Activated T-helper 2 cell treated with anti-CD3 and anti-CD28 coated beads, Interferon-gamma antibody, Interleukin-2, Interleukin-4, amounts not matched to agents 10 μg/mL and 5 μg/mL and 100 μg/mL, durations not matched to agents 14 hours and 24 hours and 36 hours (primary cell): ENCODE measurements at places on chromosomes 13 and 19.

- H3K4me3 ChIP-seq = no peak overlapping the region
- no peaks in the 10 kb centered on the region for H3K4me1 ChIP-seq
- DNase-seq = no peak
These were observed 26.5 kb downstream of the CEBPG start for GRCh38 chr19:33399745-33400681.

GRCh38 chr19:18225355-18225701 lies 910 bp downstream of the PDE4C start:
- peaks cover 48% of the 10 kb centered on the region for H3K27me3 ChIP-seq
- H3K36me3 ChIP-seq = no peaks in the 10 kb centered on the region
- H3K27ac ChIP-seq = no peak overlapping the region
- no peak overlapping the region for H3K4me3 ChIP-seq
- DNase-seq = no peak

- no peaks in the 10 kb centered on the region for H3K36me3 ChIP-seq
- H3K27me3 ChIP-seq = no peaks in the 10 kb centered on the region
- no peak overlapping the region for H3K4me3 ChIP-seq
- no peaks in the 10 kb centered on the region for H3K4me1 ChIP-seq
These were observed 107.4 kb upstream of the CSNK1A1L start for GRCh38 chr13:37212826-37213225.

GRCh38 chr19:7636691-7637373 lies at the start of gene STXBP2:
Gene STXBP2 (plus strand): TSS chr19:7637110. CDS start chr19:7637150, 40 bp downstream.
- peak; percentile 85 for DNase-seq
- H3K4me3 ChIP-seq = peak within 1 kb of the TSS; percentile 81
- H3K27me3 ChIP-seq = no peaks in the 10 kb centered on the region
- H3K36me3 ChIP-seq = peaks cover 7% of the 10 kb centered on the region

DNA sequence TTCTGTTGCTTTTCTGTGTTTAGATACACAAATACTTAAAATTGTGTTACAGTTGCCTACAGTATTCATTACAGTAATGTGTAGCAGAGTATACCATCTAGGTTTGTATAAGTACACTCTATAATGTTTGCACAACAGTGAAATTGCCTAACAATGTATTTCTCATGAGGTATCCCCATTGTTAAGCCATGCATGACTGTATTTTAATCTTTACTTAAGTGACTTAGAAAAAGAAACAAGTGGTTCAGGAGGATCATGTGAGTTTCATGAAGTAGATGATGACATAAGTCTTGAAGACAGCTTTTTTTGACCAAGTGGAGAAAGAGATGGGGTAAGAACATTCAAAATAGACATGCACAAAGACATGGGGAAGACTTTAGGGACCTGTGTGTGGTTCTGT lies 8.4 kb upstream of the KCTD4 start:
- H3K4me3 ChIP-seq = no peak overlapping the region
- no peaks in the 10 kb centered on the region for H3K27me3 ChIP-seq
- no peak overlapping the region for H3K27ac ChIP-seq
- H3K36me3 ChIP-seq = peaks cover 26% of the 10 kb centered on the region
- no peak for DNase-seq

GRCh38 chr19:49690656-49691242 lies at the start of gene CPT1C:
Gene CPT1C (plus strand): TSS chr19:49691116. CDS start chr19:49692253, 1,137 bp downstream.
- no peak within 1 kb of the TSS for H3K27ac ChIP-seq
- H3K4me1 ChIP-seq = peaks cover 12% of the 10 kb centered on the region
- peak within 1 kb of the TSS; percentile 81 for H3K4me3 ChIP-seq
- peaks cover 34% of the 10 kb centered on the region for H3K36me3 ChIP-seq

DNA sequence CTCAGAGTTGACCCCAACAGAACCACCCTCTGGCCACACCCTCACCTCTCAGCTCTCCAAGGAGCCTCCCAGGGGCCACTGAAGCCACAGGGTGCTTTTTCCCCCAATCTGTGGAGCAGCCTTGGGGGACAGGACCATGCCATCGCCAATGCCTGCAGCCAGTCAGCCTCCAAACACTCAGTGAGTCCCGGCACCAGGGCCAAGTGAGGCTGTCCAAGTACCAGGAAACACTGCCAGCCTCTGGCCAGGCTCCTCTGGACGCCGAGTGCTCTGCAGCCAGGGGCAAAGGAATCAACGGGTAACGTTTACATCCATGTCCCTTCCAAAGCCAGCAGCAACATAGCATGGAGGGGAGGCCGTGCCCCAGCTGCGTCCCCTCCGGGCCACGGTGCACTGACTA lies 9.5 kb upstream of the COMP start:
- H3K4me1 ChIP-seq = no peaks in the 10 kb centered on the region
- peaks cover 12% of the 10 kb centered on the region for H3K27me3 ChIP-seq
- H3K27ac ChIP-seq = no peak overlapping the region
- no peak overlapping the region for H3K4me3 ChIP-seq
- no peak for DNase-seq

GRCh38 chr13:28755546-28755870 lies 36.7 kb upstream of the SLC46A3 start:
- no peak overlapping the region for H3K27ac ChIP-seq
- no peaks in the 10 kb centered on the region for H3K27me3 ChIP-seq
- peaks cover 22% of the 10 kb centered on the region for H3K4me1 ChIP-seq
- no peak overlapping the region for H3K4me3 ChIP-seq
- no peak for DNase-seq

DNA sequence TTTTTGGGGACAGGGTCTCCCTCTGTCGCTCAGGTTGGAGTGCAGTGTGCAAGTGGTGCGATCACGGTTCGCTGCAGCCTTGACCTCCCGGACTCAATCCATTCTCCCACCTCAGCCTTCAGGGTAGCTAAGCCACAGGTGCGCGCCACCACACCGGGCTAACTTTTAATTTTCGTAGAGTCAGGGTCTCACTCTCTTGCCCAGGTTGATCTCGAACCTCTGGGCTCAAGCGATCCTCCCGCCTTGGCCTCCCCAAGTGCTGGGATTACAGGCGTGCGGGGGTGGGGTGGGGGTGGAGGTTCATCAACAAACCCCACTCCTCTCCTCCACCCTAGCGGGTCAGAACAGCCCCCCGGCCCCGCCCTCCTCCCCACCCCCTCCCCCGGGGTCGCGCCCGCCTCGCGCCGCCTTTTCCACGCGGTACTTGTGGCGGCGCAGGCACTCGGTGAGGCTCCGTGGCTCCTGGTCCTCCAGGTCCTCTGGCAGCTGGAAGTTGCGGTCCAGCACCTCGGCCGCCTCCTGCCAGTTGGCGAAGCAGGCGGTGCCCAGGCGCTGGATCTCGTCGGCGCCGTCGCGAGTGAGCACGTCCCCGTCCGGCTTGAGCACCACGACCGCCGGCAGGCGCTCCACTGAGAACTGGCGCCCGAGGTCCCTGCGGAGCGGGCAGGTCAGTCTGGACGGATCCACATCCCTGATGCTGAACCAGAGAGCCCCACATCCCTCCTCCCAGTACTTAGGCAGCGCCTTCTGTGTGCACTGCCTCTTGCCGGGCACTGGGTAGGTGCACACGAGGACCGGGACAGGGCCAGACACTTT lies 5.2 kb downstream of the NXNL1 start:
- no peak overlapping the region for H3K27ac ChIP-seq
- H3K27me3 ChIP-seq = peaks cover 33% of the 10 kb centered on the region
- H3K36me3 ChIP-seq = no peaks in the 10 kb centered on the region
- no peak overlapping the region for H3K4me3 ChIP-seq

DNA sequence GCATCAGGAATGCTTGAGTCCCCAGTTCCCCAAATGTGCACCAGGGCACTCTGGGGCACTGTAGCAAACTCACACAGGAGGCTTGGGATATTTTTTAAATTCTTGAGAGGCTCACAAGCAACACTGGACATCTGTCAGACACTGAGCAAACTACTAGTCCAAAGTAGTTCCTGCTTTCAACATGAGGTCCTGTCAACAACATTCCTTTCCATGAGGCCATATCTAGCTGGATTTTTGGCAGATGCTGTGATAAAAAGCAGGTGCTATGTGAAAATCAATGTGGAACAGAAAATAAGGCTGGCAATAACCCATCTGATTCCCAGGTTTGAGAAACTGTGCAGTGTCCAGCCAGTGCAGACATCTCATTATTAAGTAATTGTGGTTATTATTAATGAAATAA lies 50.5 kb downstream of the STARD13 start:
- no peak overlapping the region for H3K4me3 ChIP-seq
- no peak for DNase-seq
- H3K4me1 ChIP-seq = no peaks in the 10 kb centered on the region
- peaks cover 6% of the 10 kb centered on the region for H3K27me3 ChIP-seq

DNA sequence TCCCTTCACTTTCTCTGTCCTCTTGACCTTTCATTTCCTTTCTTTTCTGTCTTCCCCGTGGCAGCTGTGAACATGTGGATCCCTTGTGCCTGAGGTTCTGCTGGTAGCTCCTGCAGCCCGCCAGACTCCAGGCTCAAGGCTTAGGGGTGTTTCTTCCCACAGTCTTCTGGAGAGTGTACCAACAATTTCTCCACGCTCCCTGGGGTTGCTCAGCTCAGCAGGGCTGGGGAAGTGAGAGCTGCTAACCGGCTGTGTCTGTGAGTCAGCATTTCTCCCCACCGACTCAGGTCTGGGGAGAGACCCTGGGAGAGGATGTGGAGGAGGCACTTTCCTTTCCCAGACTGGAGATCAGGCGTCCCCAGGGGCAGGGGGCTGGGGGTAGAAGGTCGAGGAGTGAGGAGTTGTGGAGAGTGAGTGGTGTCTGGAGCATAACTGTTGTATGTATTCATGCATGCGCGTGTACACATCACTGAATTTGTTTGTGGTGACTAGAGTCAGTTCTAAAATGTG lies 193.6 kb downstream of the KCNRG start:
- no peak overlapping the region for H3K27ac ChIP-seq
- no peak overlapping the region for H3K4me3 ChIP-seq
- no peaks in the 10 kb centered on the region for H3K36me3 ChIP-seq
- peaks cover 5% of the 10 kb centered on the region for H3K4me1 ChIP-seq
- peaks cover 51% of the 10 kb centered on the region for H3K27me3 ChIP-seq

- peaks cover 15% of the 10 kb centered on the region for H3K4me1 ChIP-seq
- peak within 1 kb of the TSS; percentile 89 for H3K27ac ChIP-seq
- H3K4me3 ChIP-seq = peak within 1 kb of the TSS; percentile 97
- H3K36me3 ChIP-seq = no peaks in the 10 kb centered on the region
- DNase-seq = peak; percentile 95
These were observed at the start of gene ZSWIM4 for GRCh38 chr19:13794757-13795589. Gene ZSWIM4 (plus strand): TSS chr19:13795443. CDS start chr19:13795649, 206 bp downstream.

GRCh38 chr13:49464085-49464484 lies 20.0 kb downstream of the SETDB2 start:
- no peaks in the 10 kb centered on the region for H3K4me1 ChIP-seq
- H3K27ac ChIP-seq = no peak overlapping the region
- no peak for DNase-seq
- H3K4me3 ChIP-seq = no peak overlapping the region

DNA sequence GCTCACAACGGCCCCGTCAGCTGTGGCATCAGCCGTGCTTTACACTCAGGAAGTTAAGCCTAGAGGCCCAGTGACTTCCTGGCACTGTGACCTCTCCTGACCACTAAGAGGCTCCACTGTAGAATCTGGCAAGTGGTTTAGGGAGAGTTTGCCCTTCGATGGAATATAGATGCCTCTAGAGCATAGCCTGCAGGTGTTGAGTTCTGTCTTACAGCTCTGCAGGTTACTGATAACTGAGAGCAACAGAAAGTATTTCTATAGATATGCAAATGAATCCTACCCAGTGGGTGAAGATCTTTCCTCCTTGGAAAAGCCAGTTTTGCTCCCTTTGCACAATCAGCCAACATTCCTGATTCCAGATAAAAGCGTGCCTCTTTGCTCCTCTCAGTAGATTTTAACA lies 35.8 kb downstream of the ATP12A start:
- H3K36me3 ChIP-seq = no peaks in the 10 kb centered on the region
- peaks cover 13% of the 10 kb centered on the region for H3K27me3 ChIP-seq
- H3K4me3 ChIP-seq = no peak overlapping the region
- H3K27ac ChIP-seq = no peak overlapping the region
- no peak for DNase-seq

DNA sequence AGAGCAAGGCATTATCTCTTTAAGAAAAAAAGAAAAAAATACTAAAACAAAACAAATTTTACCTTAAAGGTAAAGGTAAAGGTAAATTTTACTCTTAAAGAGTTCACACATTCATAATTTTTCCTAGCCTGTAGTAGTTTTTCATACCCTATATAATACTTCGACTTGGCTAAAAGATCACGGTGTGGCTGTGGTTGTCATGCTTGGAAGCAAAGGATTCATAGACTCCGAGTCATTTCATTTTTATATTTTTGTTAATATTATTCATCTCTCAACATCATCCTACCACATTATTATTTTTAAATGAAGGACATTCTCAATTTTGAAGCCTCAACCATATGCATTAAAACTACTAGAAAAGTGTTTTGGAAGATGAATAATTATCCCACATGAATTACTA lies 52.7 kb downstream of the PIBF1 start:
- H3K27me3 ChIP-seq = no peaks in the 10 kb centered on the region
- peaks cover 9% of the 10 kb centered on the region for H3K4me1 ChIP-seq
- no peak overlapping the region for H3K4me3 ChIP-seq
- peaks cover 39% of the 10 kb centered on the region for H3K36me3 ChIP-seq
- DNase-seq = no peak

- no peaks in the 10 kb centered on the region for H3K4me1 ChIP-seq
- H3K4me3 ChIP-seq = no peak overlapping the region
- H3K27me3 ChIP-seq = no peaks in the 10 kb centered on the region
- DNase-seq = no peak
These were observed 116.2 kb upstream of the FREM2 start for GRCh38 chr13:38570706-38571105.

DNA sequence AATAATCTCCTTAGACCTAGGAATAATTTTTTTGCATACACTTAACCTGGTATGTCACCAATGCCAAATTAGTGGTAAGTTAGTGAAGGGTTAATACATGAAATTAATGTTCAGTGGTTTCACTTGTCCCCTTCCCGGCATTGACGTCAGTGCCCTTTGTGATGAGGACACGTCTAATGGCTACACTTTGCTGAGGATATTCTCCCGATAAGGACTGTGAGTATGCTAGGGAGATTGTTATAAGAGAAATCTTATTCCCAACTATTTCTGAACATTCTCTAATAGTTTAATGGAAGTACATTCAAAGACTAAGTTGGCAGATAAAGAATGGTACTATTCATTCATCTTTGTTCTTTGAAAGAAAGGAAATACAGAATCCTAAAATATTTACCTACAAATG lies 102.4 kb downstream of the TNFRSF19 start:
- H3K4me3 ChIP-seq = no peak overlapping the region
- no peaks in the 10 kb centered on the region for H3K4me1 ChIP-seq
- no peaks in the 10 kb centered on the region for H3K36me3 ChIP-seq
- peaks cover 17% of the 10 kb centered on the region for H3K27me3 ChIP-seq
- DNase-seq = no peak
- no peak overlapping the region for H3K27ac ChIP-seq

DNA sequence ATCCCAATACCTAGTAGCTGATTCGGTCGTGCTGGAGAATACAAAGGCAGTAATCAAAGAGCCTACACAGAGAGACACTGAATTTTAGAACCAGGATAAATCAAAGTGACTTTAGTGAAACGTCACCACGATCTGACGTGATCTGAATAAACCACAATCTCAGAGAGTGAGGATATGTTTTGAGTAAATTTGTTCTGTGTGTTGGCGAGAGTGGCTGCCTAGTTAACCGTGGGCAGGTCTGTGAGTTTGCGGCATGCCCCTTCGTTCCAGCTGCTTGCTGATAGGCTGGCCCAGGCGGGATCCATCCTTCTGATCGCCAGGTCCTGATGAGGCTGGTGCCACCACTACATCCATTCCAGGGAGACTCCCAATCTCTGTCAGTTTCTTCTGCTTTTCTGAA lies 40.4 kb downstream of the LRCH1 start:
- H3K4me3 ChIP-seq = no peak overlapping the region
- DNase-seq = peak; percentile 15
- H3K36me3 ChIP-seq = peaks cover 3% of the 10 kb centered on the region
- peaks cover 6% of the 10 kb centered on the region for H3K27me3 ChIP-seq
